ENCODE measurements at places on chromosomes 5 and 9.
A peak's percentile ranks its signal among the peaks of the same experiment; 100 is the strongest.

- DNase-seq = no peak
These were observed 16.8 kb downstream of the AKNA start for GRCh38 chr9:114370968-114371320.

- no peak for DNase-seq
These were observed 16.3 kb upstream of the DENND1A start for GRCh38 chr9:123946101-123946821.

DNA sequence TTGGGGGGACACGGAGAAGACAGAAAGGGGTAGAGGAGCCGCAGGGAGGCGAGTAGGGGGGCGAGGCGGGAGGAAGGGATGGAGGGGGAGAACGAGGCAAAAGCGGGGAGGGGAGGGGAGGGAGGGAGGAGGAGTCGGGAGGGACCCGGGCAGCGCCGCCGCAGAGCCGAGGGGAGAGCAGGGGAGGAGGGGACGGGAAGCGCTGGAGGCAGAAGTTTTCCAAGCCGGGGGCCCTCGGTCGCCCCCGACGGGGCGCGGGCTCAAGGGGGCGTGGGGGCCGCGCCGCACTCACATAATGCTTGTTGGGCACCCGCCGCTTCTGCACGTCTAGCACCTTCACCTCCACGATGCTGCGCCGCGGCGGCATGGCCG is 353 bp downstream of the SH3PXD2B start:
- no peak for DNase-seq

- no peak for DNase-seq
These were observed 686.8 kb downstream of the KCTD16 start for GRCh38 chr5:144857454-144857853.

- DNase-seq = no peak
These were observed 250.5 kb downstream of the KCNN2 start for GRCh38 chr5:114612406-114612805.

DNA sequence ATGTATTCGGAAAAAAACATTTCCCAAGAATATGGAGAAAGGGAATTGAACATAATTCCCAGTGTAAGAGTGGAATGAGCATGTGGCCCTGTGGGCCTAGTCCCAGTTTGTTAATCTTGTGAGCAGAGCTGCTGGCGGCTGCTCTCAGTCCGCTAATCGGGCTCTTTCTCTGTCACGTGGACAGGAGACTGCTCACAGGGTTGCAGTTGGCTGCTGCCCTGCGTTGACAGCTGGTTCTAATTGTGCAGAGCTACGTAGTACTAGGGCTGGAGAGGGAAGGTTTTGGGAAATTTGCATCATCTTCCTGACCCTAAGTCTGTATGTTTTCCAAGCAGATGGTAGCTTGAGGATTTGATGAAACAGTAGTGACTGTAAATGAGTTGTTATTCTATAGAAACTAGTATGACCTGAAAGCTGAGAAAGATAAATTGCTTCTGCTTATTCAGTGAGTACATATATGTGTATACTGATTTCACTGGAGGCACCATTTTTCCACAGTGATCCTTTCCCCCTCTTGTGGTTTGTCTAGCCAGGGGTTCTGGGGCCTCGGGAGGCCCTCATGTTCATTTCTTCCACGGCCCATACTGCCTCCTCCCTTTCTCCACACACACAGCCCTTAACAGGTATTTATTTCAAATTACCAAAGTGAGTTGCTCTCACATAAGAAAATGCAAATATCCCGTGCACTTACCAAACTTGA is 100.6 kb downstream of the ANGPTL2 start:
- peak; percentile 90 for DNase-seq

GRCh38 chr5:151068433-151069197 is 12.2 kb downstream of the TNIP1 start:
- no peak for DNase-seq

DNA sequence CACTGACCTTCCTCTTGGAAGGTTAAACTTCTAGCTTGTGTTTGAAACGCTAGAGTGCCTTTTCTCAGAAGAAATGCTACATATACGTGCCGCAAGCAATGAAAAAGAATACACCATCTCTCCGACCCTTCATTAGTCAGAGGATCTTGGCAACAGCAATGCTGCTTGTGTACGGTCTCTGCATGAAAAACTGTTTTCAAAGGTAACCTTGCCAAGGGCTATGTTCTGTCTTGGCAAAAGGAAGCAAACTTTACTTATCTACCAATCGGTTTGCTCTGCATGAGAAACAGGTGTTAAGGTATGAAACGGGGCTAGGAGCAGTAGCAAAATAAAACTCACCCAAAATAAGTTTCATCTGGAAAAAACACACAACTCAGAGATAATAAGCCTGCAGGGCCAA is 297.8 kb downstream of the FBXL17 start:
- no peak for DNase-seq

DNA sequence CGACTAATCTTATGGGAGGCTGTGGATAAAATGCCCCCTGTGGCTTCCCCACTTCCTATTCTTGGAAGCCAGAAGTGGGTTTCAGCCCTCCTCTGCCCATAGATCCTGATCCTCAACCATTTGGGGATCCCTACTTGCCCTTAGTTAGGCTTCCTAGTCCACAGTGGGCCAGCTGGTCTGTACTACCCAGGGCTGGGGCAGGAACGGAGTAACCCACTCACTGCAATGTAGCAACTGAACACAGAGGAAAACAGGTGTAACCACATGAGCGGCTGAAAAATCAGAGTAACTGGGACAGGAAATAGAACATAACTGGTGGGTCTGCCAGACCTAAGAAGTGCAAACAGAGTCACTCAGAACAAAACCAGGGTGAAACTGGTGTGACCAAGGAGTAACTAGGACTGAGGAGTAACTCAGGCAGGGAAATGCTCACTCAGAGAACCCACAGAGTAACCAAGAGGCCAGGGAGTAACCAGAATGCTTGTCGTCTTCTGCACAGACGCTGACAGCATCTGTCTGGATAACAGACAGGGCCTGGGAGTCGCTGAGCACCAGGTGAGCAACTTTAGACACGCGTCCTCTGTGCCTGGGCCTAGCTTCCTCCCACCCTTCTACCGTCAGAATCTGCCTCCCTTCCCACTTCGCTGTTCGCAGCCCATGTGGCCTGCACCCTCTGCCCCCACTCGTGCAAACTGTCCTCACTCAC is 1.0 kb downstream of the AQP3 start:
- peak; percentile 23 for DNase-seq

GRCh38 chr9:107805201-107805600 is 315.6 kb upstream of the KLF4 start:
- no peak for DNase-seq

GRCh38 chr5:108521841-108522506 is 140.1 kb upstream of the FBXL17 start:
- DNase-seq = peak; percentile 41

DNA sequence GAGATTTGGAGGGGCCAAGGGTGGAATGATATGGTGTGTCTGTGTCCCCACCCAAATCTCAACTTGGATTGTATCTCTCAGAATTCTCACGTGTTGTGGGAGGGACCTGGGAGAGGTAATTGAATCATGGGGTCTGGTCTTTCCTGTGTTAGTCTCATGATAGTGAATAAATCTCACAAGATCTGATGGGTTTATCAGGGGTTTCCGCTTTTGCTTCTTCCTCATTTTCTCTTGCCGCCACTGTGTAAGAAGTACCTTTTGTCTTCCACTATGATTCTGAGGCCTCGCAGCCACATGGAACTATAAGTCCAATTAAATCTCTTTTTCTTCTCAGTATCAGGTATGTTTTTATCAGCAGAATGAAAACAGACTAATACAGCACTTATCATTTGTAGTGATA is 29.5 kb upstream of the SPIN1 start:
- DNase-seq = no peak

GRCh38 chr9:33442125-33442524 is 5.3 kb downstream of the AQP3 start:
- DNase-seq = no peak

- no peak for DNase-seq
These were observed 291.2 kb downstream of the CWC27 start for GRCh38 chr5:65059681-65060598.

GRCh38 chr9:82732928-82733327 is 330.0 kb downstream of the RASEF start:
- DNase-seq = no peak

GRCh38 chr9:25648116-25648515 is 30.1 kb downstream of the TUSC1 start:
- DNase-seq = no peak

GRCh38 chr5:45094876-45095440 is 286.2 kb downstream of the MRPS30 start:
- no peak for DNase-seq

- no peak for DNase-seq
These were observed 5.0 kb upstream of the AJM1 start for GRCh38 chr9:136837146-136837855.

DNA sequence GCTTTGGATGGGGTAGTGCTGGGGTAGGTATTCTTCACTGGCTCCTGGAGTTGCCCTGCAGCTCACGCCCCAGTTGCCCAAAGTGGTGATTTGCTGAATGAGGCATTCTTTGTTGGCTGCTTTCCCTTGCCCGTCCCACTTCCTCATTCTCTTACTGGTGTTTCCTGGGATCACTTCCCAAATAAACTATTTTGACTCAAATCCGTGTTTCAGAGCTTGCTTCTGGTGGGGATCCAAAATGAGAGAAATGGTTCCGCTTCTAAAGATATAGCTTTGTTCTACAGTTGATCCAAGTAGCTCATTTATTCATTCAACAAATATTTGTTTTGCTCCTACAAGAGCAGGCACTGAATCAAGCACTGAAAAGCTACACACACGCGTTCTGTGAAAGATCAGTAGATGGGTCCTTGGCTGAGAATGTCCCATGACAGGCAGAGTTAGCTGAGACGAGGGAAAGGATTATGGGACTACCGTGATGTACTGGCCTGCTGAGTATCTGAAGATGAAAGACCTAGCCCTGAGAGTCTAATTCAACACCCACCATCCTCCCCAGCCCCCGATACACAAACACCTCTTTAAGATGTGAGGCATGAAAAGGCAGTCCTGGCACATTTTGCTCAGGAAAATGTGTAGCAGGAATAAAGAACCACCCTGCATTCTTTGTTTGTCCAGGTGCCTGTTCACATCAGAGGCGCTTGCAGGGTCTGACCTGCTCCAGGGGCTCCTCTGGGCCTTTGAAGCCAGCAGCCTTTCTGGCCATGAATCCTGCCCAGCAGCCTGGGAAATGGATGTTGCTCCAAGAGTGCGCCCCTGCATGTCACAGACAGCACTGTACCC is 143.1 kb upstream of the RANBP3L start:
- no peak for DNase-seq

DNA sequence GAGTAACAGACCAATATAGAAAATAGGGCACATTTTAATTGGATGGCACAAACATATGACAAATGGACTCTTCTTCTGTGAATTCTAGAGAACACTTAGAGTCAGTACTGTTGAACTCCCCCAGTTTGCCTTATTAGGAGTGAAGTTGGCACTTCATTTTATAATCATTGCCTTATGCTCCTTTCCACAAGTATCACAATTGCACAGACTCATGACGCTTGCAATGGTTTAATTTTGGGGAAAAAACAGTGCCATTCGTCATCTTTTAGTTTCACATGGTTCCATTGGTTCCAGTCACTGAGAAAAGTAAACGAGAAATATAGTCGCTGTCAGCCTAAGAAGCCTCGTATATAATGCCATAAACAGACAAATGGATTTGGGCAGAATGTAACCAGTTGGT is 71.2 kb downstream of the LURAP1L start:
- peak; percentile 7 for DNase-seq

DNA sequence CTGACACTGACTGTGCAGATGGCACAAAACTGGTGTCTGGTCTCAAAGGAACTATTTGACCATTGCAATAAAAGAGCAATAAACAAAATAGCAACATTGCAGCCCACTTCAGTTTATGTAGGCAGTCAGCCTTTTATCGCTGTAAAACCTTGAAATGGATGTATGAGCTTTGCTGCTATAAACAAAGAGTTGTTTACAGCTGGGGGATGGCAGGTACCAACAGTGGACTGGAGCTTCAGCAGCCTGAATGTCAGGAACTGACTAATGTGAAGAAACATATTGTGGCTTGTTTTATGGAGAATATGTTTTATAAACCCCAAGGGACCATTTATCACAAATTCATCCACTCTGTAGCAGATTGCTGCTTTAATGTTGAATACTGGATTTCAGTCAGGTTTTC is 78.0 kb downstream of the PTPRD start:
- DNase-seq = peak; percentile 83

DNA sequence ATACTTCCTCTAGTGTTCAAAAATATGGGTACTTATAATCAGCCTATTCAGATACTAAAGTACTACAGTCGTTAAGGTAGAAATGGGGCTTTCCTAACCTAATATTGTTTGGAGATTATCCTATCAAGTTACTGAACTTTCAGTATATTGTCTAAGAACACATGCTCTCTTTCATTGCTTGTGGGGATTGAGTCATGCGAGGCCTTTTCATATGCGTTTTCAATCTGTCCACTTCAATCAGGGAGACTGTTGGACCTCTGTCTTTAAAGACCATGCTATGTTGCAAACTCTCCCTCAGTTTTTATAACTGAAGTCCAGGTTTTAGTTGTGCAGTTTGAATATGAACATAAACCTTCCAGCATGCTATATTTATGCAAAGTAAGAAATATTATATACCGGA is 15.0 kb downstream of the PRR16 start:
- DNase-seq = no peak

- DNase-seq = no peak
These were observed 122.6 kb downstream of the SAXO1 start for GRCh38 chr9:18910435-18910834.

DNA sequence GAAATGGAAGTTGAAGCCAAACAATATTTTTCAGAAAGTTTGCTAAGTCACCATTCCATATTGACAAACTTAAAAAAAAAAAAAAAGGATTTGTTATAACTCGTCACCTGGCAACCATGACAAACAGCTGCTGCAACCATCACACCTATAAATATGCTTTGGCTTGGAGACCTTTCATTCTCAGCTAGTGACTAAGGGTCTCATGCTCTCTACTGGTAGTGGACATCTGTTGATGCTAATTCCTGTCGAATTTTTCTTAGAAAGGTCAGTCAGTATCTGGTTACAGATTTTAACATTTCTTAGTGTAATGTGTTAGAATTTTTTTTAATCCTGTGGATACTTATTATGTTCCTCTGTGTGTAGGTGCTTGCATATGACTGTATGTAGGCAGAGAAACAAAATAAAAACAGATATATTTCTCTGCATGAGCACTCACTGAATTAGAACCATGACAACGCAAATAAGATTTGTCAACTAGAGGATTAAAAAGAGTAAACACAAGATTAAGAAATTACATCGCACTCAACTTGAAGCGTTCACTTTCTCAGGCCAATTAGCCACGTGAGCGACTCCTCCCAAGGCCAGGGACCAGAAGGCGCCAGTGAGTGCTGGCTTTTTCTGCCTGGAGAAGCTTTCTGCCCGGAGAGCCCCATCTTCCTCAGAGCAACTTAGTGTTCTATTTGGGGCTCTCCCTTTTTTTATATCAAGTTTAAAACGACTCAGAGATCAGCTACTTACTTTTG is 27.0 kb upstream of the ZNF622 start:
- no peak for DNase-seq

DNA sequence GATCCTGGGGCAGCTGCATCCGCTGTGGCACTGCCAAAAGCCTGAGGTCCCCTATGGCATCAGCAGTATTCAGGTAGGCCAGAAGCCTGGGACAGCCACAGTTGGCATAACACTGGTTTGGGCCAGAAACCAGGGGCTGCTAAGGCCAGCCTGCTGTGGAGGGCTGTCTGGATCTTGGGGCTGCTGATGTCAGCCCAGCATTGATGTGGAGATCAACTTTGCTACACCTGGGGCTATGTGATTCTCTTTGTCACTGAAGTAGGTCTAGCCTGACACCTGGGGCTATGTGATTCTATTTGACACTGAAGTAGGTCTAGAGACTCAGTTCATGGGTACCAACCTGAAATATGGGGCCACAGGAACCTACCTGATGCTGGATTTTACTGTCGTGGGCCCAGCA is 411.5 kb downstream of the RASEF start:
- no peak for DNase-seq
